Activated T-cell treated with anti-CD3 and anti-CD28 coated beads, Interleukin-2, amount 50 U/mL, for 72 hours (primary cell): ENCODE measurements at places on chromosomes 1 and 21.

DNA sequence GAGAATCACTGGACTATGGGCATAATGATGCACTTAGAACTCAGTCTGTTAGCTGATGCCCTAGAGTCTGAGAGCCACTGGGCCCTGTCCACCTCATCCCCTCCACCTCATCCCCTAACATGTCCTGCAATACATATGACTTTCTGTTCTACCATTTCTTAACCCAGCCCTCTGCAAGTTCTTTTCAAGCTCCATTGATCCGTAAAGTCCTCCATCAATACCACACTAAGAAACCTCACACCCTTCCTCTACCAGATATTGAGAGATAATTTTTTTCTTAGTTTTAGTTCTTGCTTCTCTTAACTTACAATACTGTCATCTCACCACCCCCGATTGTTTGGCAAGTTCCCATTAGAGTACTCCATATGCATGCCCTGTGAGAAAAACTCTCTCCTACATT, 22.1 kb downstream of the FCRL4 start:
- no peak for DNase-seq

DNA sequence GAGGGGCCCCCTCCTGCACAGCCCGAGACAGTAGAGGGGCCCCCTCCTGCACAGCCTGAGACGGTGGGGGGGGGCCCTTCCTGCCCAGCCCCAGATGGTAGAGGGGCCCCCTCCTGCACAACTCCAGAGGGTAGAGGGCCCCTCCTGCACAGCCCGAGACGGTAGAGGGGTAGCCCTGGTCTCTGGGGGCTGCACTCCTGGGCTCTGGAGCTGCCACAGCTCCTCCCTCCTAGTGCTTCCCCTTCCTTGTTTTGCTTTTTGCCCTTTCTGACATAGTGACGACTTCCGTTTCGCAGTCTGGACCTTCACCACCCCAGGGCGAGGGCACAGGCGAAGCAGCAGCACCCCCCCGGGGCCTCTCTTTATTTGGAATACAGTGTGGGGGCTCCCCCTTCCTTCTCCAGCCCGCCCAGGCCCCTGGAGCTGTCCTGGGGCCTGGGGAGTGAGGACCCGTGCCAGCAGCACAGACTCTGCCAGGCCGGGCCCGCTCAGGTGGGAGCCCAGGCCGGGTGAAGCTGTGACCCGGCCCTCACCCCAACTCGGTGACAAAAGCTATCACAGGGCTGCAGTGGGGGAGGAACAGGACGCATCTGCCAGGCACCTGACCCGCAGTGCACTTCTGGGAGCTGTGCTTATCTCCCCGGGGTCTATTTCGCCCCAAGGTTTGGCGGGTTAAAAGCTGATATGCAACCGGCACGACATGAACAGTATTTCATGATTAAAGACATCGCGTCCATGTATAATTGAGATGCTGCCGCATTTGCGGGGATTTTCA, 1.1 kb upstream of the PRXL2B start:
- DNase-seq = peak; percentile 76

DNA sequence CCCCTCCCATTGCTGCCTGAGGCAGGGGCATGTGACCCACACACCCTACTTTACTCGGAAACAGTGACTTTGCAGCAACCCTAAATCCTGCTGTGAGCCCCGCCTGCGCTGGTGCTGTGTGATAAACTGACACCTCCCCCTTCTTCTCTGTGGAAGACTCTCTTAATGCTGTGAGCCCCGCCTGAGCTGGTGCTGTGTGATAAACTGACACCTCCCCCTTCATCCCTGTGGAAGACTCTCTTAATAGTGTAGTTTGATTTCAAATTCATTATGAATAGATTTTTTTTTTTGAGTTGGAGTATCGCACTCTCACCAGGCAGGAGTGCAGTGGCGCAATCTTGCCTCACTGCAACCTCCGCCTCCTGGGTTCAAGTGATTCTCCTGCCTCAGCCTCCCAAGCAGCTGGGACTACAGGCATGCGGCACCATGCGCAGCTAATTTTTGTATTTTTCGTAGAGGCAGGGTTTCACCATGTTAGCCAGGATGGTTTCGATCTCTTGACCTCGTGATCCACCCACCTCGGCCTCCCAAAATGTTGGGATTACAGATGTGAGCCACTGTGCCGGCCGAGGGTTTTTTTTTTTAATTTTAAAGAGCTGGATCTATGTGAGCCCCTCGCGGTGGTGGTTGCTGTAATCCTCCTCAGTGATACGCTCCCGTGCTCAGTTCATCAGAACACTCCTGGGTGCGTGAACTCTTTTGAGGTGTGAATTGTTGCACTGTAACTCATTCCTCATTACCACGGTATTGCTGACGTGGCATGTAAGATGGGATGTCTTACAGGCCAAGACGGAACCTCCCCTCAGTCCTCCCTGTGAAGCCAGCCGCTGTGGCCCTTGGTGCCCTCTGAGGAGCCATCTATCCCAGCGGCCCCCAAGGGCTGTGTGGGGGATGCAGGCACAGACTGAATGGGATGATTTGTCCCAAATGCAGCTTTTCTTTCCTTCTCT, 60.3 kb downstream of the GALNT2 start:
- peak; percentile 30 for DNase-seq

DNA sequence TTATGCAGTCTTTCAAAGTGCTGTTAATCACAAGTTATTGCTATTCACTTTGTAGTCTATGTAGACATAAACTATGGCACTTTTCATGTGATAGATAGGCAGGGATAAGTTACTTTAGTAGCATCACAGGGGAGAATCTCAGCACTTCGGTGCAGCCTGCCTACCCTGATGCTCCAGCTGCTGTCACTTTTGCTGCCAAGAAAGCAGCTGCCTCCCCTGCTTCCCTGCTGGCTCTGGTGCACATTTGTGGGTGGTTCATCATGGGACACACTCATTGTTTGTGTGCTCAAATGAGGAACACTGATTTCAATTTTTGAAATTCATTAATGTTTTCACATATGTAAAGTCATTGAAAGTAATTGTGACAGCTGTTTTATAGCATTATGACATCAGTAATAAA, 272.6 kb downstream of the S1PR1 start:
- DNase-seq = no peak

GRCh38 chr1:207815913-207816291, 64.0 kb downstream of the CD46 start:
- DNase-seq = peak; percentile 67

DNA sequence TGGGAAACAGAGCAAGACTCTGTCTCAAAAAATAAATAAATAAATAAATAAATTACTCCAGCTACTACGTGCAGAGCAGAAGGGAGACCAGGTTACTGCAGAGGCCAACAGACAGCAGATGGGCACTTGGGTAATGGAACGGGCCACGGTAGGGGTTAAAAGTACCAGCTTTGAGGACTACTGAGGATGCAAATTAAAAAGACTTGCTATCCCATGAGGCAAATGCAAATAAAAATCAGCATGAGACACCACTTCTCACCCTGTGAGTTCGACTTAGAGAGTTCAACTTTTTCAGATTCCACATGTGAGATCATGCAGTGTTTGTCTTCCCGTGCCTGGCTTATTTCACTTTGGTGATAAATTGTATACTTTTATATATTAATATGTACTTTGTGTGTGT, 6.6 kb downstream of the SLC2A5 start:
- no peak for DNase-seq

DNA sequence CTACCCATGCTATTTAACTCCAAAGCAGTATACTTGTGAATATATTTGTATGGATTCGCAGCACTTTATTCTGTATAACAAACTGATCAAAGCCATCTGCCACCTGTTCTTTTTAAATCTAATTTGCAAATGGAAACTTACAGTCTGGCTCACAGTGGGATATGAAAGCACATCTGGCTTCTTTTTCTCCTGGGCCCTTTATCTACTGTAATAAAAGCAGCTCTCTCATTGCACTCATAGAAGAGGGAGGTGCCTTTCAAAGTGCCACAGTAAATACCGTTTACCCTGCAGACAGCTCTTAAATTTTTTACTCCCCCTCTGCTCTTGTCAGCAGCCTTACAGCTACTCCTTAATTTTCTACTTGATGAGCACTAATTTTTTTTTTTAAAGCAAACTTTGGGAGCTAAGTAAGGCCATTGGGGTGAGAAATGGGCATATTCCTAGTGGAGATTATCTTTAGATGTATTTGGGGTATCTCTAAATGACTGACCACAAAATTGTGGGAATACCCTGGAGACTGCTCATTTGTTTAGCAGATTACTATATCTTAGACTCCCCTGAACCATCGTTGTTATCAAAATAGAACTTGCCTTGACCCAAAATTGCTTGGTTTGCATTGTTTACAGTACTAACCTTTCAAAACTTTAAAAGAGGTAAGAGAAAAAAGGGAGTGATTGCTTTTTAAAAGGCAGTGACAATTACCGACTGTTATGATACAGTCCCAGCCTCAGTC, 110.1 kb downstream of the VPS13D start:
- DNase-seq = no peak

DNA sequence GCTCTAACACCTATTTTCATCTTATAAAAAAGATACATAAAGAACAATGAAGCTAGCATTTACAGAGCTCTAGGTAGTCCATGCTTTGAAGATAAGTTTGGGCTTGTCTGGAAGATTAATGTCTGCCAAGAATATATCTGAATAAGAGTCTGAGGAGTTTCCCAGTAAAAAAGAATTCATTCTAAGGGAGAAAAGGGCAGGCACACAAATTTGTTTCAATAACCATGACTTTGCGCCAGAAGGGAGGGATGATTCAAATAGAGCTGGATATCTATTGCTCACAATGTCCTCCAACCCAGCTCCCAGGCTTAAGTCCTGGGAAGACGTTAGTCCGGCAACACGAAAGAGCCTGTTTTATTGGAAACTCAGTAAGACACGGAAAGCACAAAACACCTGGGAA, 9.7 kb upstream of the TTLL7 start:
- no peak for DNase-seq

DNA sequence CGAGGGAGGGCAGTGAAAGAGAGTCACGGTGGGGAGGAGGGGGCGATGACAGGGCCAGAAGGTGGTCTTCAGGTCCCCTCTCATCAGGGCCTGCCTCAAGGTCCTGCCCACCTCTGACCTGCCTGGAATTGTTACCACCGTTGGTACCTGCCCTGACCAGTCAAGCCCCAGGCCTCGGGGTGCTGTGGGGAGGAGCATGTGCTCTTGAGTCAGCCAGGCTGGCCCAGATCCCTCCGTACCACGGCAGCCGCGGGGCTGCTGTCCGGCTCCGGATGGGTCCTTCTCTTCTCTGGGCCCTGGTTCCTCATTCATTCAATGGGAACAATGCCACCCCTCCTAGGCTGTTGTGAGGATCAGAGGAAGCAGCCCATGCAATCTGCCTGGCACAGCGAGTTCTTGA, 22.0 kb downstream of the SERINC2 start:
- no peak for DNase-seq

DNA sequence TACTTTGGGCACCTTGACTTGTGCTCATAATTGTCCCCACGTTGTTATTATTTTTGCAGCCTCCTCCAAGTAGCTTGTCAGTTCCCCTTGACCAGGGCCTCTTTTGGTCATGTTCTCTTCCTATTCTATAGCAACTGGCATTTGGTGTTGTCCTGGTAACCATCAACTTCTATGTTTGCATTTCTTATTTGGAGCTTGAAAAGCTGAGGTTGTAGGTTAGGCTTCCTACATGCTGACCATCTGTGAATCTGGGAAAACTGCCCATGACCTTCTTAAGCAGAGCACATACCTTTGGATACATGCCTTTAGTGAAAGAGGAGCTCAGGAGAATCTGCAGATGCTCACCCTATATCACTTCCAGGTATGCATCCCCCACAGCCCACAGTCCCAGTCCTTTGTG, 160.8 kb downstream of the HHAT start:
- DNase-seq = no peak

DNA sequence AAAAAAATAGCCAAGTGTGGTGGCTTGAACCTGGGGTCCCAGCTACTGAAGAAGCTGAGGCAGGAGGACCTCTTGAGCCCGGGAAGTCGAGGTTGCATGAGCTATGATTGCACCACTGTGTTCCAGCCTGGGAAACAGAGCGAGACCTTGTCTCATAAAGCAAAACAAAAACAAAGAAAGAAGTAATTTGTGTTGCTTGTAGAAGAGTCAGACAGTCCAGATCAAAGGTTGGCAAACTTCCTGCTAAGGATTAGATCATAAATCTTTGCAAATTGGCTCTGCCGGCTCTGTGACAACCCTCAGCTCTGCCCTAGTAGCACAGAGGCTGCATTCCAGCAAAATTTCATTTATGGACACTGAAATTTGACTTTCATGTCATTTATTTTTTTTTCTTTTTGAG, 19.0 kb upstream of the MFN2 start:
- no peak for DNase-seq

- DNase-seq = peak; percentile 10
Observed at GRCh38 chr1:100606438-100606837, 68.5 kb downstream of the GPR88 start.

GRCh38 chr1:160797271-160797709, 1.3 kb downstream of the LY9 start:
- DNase-seq = no peak

- no peak for DNase-seq
Observed at GRCh38 chr1:220382994-220383393, 110.7 kb upstream of the RAB3GAP2 start.

GRCh38 chr1:240768979-240769378, 157.0 kb upstream of the GREM2 start:
- DNase-seq = no peak

DNA sequence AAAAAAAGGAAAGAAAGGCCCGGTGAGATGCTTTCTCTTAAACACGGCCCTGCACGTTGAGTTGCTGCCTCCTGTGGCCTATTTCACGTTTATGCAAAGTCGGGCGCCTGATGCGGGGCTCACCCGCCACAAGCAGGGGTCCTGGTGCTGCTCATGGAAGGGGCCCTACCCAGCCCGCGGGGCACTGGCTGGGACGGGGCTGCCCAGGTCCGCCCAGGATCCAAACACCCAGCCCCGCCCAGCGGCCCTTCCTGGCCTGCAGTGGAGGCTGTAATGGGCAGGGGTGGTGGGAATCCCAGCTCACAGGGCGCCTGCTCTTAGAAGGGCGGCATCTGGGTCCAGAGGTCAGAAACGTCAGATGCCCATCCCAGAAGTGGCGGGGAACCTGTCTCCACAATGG, 1.6 kb downstream of the COL6A2 start:
- no peak for DNase-seq

GRCh38 chr1:199780948-199781670, 246.4 kb upstream of the NR5A2 start:
- no peak for DNase-seq

DNA sequence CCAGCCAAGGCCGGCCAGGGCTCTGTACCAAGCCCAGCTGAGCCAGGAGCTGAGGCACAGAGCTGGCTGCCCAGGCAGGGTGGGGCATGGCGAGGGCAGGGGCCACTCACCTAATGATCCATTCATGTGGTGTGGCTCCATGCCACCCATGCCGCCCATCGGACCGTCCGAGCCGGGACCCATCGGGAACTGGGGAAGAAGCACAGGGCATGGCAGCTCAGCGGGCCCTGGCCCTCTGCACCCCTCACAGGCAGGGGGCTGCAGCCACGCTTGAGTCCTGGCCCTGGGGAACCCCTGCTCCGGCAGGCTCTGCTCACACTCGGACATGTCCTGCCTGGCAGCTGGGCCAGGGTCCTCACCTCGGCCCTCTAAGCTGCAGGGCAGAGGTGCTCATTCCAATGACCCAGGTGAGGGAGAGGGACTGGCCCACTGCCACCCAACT, 28.7 kb downstream of the MRPL37 start:
- no peak for DNase-seq

DNA sequence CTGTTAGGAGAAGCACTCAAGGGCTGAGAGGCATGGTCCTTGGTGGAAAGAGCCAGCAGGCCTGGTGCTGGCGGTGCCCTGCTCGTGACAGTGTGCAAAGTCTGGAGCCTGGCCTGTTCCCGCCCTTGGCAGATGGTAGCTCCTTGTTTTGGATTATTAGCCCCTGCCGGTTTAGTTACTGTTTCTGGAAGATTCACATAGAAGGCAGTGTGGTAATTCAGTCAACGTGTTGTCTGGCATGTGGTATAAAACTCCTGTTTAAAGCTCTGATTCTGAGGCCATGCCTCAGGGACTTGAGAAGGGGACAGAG, 6.8 kb downstream of the PKNOX1 start:
- DNase-seq = no peak

- no peak for DNase-seq
Observed at GRCh38 chr1:168960114-168960513, 146.4 kb upstream of the ATP1B1 start.
